CD4-positive, alpha-beta T cell treated with Interleukin-6 at 100 ng/mL for 8 hours (primary cell): ENCODE measurements at places on chromosomes 4 and X.

DNA sequence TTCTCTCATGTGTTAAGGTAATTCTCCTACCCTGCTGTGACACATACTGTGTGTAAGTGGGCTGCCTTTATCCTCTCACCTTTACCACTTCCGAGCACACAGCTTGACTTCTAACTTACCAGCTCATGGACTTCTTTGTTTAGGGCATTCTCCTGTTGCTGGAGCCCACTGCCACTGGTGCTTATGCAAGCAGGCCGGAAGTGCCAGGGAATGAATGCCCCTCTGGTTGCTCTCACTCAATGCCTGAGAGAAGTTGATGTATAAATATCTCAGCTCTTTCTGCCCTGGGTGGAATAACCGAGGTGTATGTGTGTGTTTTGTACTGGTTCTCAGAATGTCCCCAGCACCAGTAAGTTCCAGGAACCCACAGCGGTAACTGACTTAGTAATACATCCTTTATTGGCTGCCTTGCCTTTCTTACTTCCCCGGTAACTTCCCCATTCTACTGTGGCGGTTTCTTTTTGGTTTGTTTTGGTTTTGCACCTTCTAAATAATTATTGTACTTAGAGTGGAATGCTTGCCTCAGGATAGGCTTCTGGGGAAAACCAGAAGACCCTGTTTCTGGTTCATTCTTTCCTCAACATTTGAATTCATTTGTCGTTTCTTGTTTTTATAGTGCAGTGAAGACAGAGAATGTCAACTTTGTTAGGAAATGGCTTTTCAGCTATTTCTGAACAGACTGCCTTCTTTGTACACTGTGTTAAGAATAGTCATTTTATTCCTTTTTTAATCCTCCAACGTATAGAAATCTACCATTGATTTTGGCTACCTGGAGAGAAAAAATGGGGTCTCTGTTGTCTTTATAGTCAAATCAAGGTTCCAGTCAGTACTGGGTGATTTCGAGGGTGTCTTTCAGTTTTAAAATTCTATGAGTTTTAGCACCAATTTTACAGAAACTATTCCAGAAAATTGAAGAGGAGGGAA lies 45.4 kb downstream of the CXorf58 start:
- peak; percentile 58 for DNase-seq

GRCh38 chr4:140256335-140256734 lies 102.4 kb upstream of the MAML3 start:
- DNase-seq = no peak

DNA sequence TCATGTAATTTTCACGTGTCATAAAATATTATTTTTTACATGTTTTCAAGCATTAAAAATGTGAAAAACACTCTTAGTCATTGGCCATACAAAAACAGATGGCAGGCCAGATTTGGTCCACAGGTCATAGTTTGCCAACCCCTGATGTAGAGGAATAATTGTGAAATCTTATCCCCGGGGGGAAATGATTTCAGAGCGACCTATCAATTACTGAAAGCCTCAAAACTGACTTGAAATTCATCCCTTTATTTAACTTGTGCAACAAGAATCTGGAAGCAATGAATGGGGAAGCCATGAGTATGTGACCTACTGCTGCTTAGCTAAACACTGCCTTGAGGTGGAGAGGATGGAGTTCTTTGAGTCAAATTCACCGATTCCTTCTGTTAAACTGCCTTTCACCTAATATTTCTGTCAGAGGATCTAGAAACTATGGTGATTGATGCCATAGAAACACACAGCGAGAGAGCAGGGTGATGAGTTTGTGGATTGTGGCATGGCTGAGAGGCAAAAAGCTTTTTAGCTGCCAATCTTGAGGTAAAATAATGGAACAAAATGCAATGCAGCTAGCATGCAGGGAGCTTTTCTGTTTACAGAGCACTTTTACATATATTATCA lies 30.3 kb upstream of the BRS3 start:
- DNase-seq = no peak

DNA sequence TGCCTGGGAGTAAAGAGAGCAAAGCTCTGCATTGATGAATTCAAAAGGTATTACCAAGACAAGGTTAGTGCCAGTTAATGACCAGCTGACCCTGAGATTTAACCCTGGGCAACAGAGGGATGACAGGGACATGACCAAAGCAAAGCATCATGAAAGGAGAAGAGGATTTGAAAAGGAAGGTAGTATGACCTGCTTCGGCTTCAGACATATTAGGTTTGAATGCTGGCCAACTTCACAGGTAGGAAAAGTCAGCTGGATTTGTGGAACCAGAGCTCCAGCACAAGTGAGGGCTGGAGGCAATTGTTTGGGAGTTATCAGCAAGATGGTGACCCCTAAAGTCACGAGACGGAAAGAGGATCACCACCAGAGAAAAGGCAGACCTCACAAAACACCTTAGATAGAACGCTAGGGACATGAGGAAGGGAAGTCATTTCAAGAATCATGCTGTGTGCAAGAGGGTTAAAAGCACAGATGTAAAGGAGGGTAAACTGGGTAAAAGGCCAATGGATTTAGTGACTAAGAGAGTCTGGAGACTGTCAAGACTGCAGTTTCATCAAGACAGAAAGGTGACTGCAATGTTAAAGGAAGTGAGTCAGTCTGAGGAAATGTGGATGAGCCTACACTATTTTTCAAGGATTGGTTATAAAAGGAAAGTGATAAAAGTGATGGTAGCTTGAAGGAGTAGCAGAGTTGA lies 45.6 kb downstream of the SH3RF1 start:
- no peak for DNase-seq

DNA sequence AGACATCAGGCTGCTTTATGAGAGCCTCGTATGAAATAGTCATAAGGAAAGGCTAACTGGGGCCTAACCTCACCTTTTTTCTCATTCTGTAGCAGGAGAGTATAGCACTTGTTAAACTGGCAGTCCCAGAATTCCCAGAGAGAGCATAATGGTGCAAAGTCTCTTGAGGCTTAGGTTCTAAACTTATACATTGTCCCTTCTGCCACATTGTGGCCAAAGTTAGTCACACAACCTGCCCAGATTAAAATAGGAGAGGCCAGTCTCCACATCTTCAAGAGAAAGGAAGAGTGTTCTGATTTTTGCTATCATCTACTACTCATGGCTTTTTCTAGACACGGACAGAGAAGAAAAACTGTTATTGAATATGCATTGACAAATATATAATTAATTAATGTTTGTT lies 1588.9 kb upstream of the PCDH7 start:
- DNase-seq = no peak

- DNase-seq = no peak
Measured at GRCh38 chrX:77453190-77453589, 6.0 kb downstream of the FGF16 start.

DNA sequence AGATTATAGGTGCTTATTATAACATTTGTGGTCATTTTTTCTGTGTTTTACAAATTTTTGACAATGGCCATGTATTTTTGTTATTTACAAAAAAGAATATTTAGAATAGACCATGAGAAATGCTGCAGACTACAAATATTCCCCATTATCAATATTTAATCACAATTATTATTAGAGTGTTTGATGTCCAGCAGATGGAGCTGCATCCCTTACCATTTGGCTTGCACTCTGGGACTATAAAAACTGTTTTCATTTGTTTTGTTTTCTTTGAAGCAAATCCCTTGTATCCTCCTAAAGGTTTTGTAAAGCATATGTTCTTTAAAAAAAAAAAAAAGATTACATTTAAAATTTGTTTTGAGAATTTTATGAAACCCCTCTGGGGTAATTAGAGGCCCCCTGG lies 85.6 kb upstream of the CXorf66 start:
- DNase-seq = no peak

GRCh38 chr4:120443116-120443515 lies 376.5 kb upstream of the MAD2L1 start:
- DNase-seq = no peak

DNA sequence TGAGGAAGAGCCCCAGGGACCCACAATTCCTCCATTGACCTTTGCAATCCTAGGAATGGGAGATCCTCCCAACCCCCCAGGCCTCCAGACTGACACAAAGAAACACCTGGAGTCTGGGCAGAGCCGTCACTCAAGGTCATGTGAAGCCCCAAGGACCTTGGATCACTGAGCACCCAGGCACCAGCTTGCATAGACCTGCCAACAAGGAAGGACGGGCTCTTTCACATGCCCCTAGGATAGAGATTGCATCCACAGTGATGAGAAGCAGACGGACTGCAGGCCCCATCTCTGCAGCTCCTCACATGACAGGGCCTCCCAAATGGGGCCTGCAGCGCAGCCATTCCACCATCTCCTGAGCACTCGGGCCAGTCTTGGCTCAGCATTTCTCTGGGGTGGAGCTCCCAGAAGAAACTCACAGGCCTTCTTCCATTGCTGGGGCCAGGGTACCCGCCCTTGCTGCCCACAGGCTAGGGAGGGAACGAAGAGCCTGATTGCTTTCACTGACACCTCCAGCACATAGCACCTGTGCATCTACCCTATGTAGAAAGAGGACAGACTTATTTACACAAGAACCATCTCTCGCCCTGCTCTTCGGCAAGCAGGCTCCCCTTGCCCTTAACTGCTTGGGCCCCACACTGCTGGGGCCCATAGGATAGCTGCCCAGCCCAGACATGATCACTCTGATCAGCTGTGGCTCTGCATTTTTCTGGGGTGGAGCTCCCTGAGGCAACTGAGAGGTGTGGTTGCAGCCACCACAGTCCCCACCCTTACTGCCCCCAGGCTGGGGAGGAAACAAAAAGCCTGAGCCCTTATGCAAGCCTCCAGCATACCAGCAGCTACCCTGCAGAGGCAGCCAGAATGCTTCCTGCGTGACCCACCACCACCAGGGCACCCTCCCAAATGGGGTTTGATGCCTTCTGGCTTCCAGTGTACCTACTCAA lies 185.7 kb upstream of the ZCCHC13 start:
- DNase-seq = no peak

GRCh38 chrX:22033818-22034217 lies 1.7 kb downstream of the PHEX start:
- DNase-seq = no peak

DNA sequence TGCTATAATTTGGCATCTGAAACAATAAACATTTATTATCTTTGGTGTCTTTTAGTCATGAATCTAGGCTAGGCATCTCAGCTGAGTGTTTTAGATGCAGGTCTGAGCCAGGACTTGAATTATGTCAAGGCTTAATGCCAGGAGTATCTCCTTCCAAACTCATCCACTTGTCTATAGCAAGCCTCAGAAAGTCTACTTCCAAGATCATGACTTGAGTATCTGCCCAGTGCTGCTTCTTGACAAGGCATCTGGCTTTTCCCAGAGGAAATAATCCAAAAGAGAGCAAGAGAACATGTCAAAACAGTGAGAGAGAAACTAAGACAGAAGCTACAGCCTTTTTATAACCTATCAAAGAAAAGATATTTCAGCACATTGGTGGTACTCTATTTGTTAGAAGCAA lies 1052.1 kb upstream of the PCDH10 start:
- no peak for DNase-seq

DNA sequence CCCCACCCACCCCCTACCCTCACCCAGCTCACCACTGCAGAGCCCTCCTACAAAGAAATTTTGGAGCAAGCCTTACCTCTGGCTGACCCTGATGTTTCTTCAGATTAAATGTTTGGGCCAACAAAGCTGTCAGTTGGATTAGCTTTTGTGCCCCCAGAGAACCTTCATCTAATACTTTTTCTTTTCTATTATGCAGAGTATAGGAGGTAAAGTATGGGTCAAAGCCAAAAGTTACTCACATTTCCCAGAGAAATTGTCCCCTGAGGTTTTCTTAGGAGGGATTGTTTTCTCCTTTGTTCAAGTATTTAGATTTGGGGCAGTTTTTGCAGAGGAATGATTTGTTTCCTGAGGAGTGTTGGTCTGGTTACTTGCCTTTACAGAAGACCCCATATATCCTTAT lies 69.5 kb downstream of the AASDH start:
- no peak for DNase-seq

- DNase-seq = no peak
Measured at GRCh38 chr4:169189372-169189771, 81.4 kb downstream of the SH3RF1 start.

DNA sequence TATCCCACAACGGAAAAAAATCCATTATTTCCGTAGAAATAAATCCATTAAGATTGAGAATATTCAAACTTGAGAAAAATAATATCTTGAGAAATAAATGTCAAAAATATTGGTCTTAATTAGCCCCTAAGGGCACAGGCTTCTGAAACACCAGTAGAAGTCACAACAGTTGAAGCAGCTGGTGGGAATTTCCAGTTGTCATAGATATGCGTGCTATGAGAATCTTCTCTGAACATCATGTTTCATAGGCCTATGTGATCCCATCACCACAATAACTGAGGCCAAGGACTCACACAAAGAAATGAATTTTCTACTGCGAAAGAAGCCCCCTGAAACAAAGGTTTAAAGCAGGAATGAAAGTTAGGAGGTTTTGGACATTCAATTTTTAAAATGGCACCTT lies 292.0 kb downstream of the DTHD1 start:
- DNase-seq = no peak

DNA sequence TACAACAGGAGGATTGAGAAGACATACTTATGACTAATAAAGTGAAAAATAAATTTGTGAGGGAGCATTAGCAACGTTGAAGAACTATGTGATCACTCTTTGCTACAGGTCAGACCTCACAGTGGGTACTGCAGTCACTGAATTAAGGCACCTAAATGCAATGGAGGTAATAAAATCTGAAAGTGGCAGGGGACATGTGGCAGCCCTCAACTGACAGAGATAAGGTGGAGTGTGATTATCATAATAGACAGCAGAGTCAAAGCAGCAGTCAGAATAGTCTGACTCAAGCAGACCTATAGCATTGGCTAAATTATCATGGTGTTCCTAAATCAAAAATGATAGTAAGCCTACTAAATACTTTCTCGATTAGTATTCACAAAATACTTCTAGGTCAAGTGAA lies 1220.5 kb downstream of the PCDH18 start:
- DNase-seq = no peak

- DNase-seq = no peak
Measured at GRCh38 chr4:184641022-184641421, 8.2 kb downstream of the CASP3 start.

- no peak for DNase-seq
Measured at GRCh38 chr4:184430163-184430562, 44.2 kb downstream of the IRF2 start.

DNA sequence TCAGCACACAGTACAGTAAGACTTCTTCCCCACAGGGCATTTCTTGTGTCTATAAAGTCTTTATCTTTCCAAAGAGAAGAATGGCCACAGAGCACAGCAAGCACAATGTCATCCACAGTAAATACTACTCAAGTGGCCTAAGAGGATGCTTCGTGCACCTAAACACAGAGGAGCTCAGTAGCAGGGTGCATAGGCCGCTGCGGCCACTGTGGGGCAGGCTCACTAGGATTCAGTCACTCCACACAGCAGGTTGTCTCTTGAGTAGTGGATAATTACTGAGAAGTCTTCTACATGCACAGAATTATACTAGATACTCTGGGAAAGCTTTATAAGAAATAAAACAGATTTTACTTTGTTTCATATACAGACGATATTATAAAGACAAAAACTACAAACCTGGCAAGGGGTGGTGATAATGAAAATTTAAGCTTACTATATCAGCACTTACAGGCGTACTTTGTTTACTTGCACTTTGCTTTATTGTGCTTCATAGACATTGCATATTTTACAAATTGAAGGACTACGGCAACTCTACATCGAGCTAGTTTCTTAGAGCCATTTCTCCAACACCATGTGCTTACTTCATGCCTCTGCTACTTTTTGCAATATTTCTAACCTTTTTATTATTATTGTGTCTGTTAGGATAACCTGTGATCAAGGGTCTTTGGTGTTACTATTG lies 78.5 kb downstream of the PRDM5 start:
- no peak for DNase-seq

- DNase-seq = no peak
Measured at GRCh38 chrX:69493193-69493592, 10.9 kb upstream of the NALF2 start.
